ENCODE measurements at places on chromosomes 6 and 20.

- DNase-seq: no peak
These were observed 10.8 kb upstream of the DTNBP1 start for GRCh38 chr6:15673666-15674065.

DNA sequence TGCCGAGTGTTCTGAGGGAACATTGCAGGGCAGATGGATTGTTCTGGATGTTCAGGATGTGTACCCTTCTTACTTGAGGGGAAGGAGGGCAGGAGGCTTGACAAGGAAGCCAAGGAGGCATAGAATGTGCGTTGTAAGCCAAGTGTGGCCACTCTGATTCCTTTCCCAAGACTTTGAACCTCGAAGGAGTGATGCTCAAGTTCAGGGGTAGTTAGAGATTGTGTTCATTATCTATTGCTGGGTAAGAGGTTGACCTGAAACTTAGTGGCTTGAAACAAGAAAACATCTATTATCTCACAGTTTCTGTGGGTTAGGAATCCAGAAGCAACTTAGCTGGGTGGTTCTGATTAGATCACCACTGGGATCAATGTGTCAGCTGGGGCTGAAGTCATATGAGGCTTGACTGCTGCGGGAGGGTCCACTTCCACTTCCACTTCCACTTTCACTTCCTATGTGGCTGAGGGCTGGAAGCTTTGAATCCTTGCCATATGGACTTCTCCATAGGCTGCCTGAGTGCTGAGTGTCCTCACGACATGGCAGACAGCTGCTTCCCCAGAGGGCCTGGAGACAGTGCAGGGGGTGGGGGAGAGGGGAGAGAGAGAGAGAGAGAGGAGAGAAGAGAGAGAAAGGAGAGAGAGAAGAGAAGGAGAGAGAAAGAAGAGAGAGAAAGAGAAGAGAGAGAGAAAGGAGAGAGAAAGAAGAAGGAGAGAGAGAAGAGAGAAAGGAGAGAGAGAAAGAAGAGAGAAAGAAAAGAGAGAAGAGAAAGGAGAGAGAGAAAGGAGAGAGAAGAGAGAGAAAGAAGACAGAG is 6.9 kb upstream of the CD40 start:
- no peak for DNase-seq

GRCh38 chr6:447381-448165 is 56.0 kb downstream of the IRF4 start:
- DNase-seq: no peak

GRCh38 chr6:15502446-15503345 is 160.1 kb downstream of the DTNBP1 start:
- DNase-seq: no peak

GRCh38 chr6:96532399-96532798 is 10.8 kb downstream of the UFL1 start:
- no peak for DNase-seq

DNA sequence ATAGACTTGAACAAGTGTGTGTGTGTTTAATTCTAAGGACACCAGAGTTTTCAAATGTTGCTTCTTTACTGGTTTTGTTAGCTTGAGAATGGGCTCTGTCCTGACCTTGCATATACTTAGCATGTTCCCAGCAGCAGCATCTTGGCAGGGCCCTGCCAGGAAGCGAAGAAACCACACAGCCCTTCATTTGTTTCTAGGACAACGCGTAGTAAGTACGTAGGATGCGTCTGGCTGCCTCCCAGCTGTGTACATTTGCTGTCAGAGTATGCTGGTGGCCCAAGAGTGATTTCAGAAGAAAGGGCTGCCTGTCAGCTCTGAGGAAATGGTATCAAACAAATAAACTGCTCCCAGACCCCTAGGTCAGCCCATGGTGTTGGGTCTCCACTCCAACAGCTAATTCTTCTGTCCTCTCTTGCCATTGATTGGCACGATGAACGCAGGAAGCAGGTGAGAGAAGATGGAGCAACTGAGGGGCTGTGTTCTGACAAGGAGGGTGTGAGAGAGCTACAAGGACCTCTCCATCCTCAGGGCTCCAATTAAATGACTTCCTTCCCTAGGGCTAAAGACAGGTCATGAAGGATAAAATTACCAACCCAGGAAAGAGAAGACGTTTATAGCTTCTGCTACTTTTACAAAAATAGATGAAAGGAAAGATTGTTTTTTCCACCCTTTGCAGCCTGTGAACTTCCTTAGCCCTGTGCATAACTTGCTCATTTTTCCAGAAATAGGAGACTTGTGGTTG is 55.9 kb upstream of the HDDC2 start:
- DNase-seq: no peak

DNA sequence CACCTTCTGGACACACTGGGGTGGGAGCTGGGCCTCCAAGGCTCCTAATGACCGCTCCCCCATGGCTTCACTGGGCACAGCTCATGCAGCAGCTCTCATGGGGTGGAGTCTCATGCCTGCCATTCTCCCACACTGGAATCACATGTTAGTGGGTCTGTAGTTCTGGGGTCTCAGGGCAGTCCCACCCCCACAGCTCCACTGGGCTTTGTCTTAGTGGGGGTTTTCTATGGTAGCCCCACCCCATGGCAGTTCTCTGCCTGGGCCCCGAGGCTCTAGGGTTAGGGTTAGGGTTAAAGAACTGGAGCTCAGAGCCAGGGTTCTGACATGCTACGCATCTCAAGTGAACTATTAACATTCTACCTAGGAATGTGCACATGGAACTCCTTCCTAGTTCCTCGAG is 139.0 kb downstream of the PCSK2 start:
- DNase-seq: no peak

DNA sequence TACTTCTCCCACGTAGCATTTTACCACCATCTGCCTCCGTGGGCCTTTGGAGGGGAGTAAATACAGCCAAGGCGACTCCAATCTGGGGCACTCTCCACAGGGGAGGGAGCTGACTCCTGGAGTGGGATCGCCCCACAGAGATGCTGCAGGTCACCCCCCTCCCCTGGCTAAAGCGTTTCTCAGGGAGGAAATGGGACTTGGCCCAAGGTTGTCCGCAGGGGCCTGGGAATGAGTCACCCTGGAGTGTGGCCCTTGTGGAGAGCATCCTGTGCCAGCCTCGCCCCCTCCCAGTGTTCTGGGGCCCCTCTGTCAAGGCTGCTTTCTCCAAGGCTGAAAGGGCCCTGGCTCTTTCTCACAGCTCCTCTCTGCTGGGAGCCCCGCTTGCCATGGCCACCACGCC is 84.5 kb upstream of the QKI start:
- DNase-seq: no peak

DNA sequence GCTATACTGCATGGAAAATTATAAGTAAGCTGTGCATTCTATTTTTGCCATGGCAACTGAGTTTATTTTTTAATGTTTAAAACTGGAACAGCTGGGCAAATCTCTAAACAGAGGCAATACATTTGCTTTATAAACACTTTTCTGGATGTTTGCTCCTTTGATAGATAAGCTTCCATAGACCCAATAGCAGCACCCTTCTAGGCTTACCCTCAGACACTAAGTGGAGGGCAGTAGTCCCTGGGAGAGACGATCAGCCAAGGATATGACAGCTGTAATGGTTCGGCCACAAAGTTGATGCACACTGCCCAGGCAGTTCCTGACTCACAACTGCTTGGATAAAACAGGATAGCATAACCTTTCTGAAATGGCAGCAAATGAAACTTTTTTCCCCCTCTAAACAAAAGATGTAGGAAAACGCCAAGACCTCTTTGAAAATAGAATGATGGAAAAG is 8.5 kb upstream of the MRPS10 start:
- DNase-seq: no peak

GRCh38 chr20:36400909-36401735 is 95.0 kb downstream of the DLGAP4 start:
- DNase-seq: no peak

- peak; percentile 53 for DNase-seq
These were observed 92.6 kb upstream of the CLDN20 start for GRCh38 chr6:155171109-155171746.

- no peak for DNase-seq
These were observed 39.5 kb downstream of the ASXL1 start for GRCh38 chr20:32397567-32398084.

DNA sequence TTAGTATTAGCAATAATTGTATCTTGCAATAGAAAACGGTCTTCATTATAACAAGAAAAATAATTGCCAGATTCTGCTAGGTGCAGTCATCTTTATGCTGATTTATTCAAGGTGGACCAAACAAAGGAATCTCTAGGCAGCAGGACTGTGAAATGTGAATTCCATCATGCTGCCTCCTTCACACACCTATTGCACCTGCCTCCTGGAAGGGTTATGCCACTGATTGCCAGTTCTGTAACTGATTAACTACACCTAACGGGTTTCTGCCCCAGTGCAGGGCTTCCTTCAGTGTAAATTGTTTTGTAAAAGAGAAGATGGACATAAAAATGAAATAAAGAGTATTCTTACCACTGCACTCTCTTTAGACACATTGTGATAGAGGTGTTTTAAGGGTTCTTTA is 96.1 kb downstream of the FOXO3 start:
- no peak for DNase-seq

DNA sequence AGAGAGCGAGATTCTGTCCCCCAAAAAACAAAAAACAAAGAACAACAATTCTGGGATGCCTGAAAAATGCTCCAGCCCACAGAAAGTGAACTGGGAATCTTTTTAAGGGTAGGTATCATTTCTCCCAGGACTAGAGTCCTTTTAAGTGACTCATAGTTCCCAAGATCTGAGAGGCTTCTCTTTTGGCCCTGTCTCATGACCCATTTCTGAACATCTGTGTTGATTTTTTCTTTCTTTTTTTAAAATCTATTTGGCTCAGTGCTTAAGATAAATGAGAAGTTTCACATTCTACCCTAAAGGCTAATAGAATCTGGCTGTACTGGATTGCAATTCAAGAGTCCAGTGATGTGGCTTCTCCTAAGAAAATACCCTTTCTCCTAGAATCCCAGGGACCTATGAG is 217.6 kb upstream of the FOXQ1 start:
- DNase-seq: no peak

GRCh38 chr6:129785047-129785755 is 75.2 kb upstream of the ARHGAP18 start:
- no peak for DNase-seq

- DNase-seq: no peak
These were observed 154.1 kb upstream of the BMP2 start for GRCh38 chr20:6613280-6613861.

DNA sequence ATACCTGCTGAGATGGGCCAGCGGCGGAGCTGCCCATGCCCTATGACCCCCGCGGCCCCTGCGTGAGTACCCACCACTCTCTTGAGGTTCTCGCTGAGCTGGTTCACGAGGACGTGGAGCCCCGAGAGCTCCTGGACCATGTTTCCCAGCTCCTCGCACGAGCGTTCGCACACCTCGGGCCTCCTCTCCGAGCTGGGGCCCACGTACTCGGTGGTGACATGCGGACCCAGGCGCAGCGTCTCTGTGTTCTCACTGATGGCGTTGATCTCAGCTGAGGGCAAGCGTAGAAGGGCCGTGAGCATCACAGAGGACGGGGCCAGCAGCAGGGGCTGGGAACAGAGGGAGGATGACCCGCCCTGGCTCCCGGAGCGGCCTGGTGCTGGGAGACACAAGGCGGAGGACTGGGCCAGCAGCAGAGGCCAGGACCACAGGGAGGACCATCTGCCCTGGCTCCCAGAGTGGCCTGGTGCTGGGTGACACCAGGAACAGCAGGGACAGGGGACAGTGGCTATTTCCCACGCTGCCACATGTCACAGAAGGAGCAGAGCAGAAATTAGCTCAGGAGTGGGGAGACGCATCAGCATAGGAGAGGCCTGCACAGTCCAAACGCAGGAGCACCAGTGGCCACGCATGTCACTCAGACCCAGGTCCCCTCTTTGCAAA is 11.8 kb downstream of the THBS2 start:
- no peak for DNase-seq

GRCh38 chr6:137240168-137240567 is 21.0 kb upstream of the IFNGR1 start:
- no peak for DNase-seq

DNA sequence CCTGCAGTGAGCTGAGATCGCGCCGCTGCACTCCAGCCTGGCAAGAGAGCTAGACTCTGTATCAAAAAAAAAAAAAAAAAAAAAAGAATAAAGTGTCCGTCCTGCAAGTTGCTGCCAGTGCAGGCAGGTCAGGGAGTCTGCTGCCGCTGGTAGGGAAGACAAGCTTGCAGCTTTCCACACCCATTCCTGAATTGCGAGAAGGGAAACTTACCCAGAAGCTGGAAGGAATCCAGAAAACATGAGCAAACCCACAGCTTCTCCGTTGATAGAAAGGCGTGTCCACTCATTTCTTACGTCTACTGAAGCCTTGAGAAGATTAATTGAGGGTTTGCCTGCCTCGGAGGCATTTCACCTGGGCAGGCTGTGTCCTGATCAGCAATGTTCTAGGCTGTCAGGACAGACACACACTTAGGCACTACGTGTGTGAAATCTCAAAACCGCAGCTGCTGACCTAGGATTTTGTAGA is 61.6 kb upstream of the DSP start:
- no peak for DNase-seq

DNA sequence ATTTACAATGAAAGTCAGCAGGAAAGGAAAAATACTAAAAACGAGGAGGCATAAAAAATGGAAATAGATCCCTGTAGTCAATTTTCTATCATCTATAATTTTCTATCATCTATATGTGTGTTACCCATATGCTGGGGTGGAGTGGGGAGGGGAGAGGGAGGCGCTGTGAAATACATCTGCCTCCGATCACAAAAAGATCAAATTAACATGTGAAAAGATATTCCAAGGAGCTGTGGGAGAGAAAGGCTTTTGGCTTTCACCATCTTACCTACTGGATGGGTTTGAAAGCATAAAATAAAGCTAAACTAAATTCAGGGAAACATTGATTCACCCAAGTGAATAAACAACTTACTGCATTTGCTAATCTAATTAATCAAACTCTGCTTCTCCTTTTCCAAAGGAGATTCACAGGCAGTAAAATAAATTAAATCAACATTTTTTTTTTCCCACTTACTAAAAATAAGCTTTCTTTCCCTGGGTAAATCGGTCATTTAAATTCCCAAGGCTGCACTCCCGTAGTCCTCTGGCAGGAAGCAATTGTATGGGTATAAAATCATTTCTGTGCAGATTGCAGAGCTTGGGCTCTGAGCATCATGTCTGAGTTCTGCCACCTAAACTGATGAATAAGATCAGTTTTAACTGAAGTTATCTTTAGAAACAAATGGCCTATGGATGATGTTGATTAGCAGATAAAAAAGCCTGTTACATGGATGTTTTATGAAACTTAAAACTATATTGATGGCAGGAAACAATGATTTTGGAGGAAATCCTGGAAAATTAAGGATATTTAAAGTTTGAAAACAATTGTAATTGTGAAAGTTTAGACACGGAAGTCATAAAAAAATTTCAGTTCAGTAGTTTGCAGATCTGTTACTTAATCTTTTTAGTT is 147.9 kb downstream of the SOX4 start:
- DNase-seq: no peak

DNA sequence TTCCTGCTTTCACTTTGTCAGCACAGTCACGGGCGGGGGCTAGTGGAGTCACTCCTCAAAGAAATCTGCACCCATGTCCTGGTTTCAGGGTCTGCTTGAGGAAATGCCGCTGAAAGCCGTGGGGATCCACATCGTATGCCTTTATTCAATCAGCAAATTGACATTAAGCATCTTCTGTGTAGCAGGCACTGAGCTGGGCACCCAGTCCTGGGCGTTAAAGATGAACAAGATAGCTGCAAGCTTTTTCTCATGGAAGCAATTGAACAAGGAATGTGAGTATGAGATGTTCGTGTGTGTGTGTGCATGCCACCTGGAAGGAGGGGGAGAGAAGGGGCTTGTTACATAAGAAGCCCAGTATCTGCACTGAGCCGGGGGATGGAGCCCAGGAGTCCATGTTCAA is 243.9 kb downstream of the SMOC2 start:
- DNase-seq: no peak

All from T-helper 9 cell (primary cell).